Mammary epithelial cell (primary cell): ENCODE measurements at places on chromosomes 7 and 10.

- DNase-seq: no peak
These were observed 24.5 kb downstream of the SLC25A16 start for GRCh38 chr10:68502846-68503245.

GRCh38 chr7:701086-701671 is 25.3 kb upstream of the DNAAF5 start:
- DNase-seq: no peak

GRCh38 chr10:71064413-71065118 is 147.8 kb upstream of the UNC5B start:
- no peak for DNase-seq

- no peak for DNase-seq
These were observed 15.9 kb downstream of the RNF133 start for GRCh38 chr7:122682815-122683550.
